Right lobe of liver (tissue), 6 donors: ENCODE measurements at places on chromosomes 4 and X.
A peak's percentile ranks its signal among the peaks of the same experiment; 100 is the strongest.

GRCh38 chr4:176575141-176575730 is 217.5 kb downstream of the VEGFC start:
- DNase-seq = no peak

DNA sequence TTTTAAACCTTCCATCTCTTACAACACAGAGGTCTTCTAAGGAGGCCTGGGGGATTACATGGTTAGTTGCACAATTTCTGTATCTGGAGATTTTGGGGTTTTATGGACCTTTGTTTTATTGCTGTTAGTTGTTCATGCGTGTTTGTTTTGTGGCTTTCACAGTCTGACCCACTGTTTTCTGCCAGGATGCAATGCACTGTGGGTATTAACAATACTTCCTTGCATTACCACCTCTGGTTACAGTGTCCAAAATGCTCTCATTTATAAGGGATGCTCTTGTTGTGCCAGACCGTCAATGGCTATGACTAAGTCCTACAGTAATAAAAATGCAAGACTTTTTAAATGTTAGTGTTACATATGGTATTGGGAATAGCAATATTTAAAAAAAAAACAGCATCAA is 730.2 kb downstream of the KCTD8 start:
- no peak for DNase-seq

DNA sequence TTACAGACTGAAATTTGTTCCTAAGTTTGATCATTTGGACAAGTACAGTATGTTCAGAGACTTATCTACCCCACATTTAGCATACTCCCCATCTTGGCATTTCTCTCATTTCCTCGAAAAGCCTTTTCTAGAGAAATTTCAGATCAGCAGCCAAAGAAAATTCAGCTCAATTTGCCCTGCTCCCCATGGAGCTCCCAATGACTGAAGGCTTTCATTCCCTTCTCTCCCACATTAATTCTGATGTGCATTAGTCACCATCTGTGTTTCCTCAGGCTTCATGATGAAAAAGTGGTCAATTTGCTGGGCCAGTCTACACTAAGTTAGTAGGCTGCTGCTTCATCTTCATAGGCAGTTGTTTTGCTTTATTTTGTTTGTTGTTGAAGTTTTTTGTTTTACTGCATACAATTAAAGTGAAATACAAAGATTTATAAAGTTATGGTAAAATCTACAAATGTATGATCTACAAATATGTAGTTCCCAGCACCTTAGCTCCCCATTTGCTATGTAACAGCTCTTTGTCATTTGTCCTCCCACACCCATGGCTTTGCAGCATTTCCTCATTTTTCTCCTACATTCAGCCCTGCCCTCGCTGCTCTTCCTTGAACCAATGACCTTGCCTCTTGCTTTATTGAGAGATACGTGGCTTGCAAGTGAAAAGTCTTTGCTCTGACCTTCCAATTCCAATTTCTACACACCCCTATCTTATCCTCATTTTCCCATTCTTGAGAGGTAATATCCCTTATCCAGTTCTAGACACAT is 193.9 kb downstream of the ANAPC10 start:
- no peak for DNase-seq

DNA sequence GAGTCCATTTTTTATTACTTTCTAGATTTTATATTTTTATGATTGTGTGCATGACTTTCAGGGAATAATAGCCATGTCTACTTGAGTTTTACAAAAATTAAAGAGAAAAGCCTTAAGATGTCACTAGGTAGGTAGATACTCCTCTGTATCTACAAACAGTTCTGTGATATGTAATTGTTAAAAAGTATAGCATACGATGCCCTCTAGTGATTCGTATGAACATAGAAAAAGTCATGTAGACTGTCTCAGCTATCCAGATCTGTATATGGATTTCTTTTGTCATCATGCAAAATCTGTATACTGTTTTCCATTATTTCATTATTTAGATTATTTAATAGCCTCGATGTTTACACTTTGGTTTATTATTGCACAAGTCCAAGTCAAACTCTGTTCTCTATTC is 856.6 kb downstream of the CENPC start:
- no peak for DNase-seq

- no peak for DNase-seq
These were observed 160.3 kb downstream of the CFAP299 start for GRCh38 chr4:80495865-80496264.

GRCh38 chr4:149211876-149212275 is 603.8 kb downstream of the IQCM start:
- no peak for DNase-seq

GRCh38 chr4:176945334-176945733 is 152.6 kb upstream of the VEGFC start:
- DNase-seq = no peak

GRCh38 chr4:16897991-16898827 is at the start of gene LDB2:
Gene LDB2, minus strand, starts transcription at chr4:16898645.
- peak; percentile 72 for DNase-seq

DNA sequence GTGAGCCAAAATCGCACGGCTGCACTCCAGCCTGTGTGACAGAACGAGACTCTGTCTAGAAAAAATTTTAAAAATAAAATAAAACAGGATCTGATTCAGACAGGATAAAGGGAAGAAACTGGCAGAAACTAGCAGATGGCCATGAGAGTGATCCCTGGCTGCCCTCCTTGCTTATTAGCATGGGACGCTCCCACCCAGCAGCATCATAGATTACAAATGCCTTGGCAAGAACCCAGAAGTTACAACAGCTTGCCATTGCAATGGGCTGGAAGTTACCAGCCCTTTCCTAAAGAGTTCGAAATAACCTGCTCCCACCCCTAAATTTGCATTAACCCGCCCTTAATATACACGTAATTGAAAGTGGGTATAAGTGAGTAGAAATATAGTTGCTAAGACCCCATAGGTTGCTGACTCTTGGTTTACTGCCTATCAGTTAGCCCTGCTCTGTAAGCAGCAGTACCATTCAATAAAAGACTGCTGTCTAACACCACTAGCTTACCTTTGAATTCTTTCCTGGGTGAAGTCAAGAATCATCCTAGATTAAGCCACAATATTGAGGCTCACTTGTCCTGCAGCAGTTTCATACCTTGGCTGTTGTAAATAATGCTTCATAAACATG is 9.1 kb upstream of the XAGE2 start:
- no peak for DNase-seq

GRCh38 chr4:56118055-56118454 is 169.3 kb downstream of the CEP135 start:
- no peak for DNase-seq

- no peak for DNase-seq
These were observed 301.8 kb upstream of the CTSO start for GRCh38 chr4:156255230-156256007.

GRCh38 chrX:41561045-41561444 is 113.9 kb downstream of the NYX start:
- no peak for DNase-seq

DNA sequence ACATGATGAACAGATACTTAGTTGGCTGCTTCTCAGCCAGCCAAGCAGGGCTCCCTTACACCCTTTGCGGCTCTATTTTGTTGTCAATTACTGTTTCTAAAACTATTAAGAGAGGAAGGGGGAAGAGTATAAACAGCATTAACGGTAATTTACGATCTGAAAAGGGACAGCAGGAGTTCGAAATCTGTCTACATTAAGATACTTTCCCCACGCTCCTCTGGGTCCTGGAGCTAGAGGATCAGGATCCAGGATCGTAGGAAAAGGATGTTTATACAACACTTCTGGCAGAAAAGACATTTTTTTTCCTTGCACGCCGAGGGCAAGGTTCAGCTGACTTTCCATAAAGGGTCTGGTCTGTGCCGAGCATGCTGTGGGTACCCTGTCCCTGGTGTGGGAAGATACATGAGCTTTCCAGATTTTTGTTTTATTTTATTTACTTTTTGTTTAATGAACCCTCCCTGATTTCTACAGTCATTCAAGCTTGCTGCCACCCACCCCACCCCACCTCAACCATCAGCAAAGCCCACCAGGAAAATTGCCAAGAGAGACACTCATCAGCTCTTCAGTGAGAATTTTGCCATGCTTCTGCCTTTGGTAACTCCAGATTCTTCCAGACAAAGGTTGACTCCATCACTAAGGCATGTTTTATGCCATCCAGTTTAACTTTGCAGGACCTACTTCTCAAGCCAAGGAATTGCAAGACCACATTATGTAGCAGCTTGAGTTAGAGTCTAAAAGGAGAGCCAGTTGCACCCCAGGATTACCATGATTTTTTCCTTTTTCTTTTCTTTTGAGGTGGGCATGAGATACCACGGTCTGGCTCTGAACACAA is 188.1 kb downstream of the QDPR start:
- DNase-seq = no peak

GRCh38 chr4:99610605-99611175 is 36.1 kb downstream of the MTTP start:
- no peak for DNase-seq

DNA sequence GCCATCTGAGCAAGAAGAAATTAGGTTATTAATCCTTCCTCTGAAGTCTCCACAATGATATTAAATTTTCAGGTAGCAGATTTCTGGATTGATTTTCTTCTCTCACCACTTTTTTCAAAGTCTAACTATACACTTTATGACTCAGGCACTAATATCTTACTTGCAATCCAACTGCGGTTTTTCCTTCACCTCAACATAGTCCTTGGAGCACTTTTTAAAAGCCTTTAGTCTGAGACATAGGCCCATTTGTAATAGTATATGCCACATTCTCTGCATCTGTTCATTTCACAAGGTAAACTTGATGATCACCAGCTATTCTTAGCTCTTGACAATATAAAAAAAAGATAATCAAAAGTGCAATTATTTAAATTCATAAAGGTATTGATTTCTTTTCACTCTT is 55.9 kb upstream of the EDNRA start:
- DNase-seq = no peak

- no peak for DNase-seq
These were observed 32.2 kb downstream of the XG start for GRCh38 chrX:2784026-2784425.

- peak; percentile 26 for DNase-seq
These were observed 28.5 kb upstream of the FGF2 start for GRCh38 chr4:122798101-122798500.

GRCh38 chr4:72507167-72507566 is 61.9 kb downstream of the ADAMTS3 start:
- DNase-seq = no peak

GRCh38 chrX:45454290-45454689 is 253.6 kb upstream of the DIPK2B start:
- DNase-seq = no peak

DNA sequence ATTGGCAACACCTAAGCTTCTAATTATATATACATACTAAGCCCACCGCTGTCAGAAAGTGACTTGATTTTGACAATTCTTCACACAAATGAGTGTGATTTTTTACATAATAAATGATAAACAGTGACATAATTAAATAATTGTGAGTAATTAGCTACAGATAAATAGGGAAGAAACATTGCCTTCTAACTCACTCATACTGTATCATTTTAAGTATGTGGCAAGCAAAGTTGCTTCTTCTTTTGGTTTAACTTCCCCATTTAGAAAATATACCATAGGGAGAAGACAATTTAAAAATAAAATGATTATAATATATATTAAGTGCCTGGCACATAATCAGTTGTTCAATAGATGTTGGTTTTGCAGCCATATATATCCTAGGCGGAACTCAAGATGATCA is 644.2 kb downstream of the FSTL5 start:
- no peak for DNase-seq

GRCh38 chrX:149472625-149473024 is 32.5 kb downstream of the IDS start:
- no peak for DNase-seq

- DNase-seq = no peak
These were observed 129.3 kb downstream of the SHROOM3 start for GRCh38 chr4:76564123-76564915.

DNA sequence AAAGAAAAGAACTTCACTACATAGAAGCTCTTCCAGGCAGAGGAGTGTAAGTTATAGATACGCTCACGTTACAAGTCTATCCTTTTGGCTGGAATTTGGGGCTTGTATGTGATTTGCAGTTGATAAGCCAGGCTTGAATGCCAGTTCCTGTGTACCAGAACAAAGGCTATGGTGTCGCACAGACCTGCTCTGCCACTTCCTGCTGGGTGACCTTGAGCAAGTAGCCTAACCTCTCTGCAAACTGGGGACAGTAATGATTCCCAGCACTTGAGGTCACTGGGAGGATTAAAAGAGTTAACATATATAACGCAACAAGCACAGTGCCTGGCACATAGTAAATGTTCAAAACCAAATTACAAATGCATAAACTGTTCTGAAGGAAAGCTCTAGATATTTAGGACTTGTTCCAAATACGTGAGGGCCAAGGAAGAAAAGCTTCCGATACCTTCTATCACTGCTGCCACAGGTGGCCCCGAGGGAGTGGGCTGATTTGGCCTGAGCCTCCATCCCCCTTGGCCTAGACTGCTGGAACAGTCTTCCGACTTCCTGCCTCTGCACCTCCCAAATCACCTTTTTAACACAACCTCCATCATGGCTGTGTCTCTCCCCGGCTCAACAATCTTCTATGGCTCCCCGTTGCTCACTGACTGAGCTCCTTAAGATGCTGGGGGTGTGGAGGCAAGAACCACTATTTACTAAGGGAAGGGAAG is 1.3 kb upstream of the SOWAHD start:
- DNase-seq = no peak

DNA sequence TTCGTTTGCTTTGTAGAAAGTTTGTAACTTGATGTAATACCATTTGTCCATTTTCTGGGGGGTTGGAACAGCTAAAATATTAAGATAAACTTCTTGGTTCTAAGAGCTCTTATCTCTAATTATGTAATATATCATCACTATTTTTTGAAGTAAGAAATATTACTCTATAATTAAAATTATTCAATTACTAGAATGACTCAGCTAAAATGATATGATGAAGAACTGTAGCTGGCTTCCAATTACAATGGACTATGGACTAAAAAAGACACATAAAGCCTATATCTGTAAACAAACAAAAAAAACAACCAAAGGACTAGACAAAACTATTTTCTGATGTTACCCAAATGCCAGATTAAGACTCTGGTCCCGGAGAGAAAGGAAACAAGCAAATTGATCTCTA is 569.4 kb downstream of the PCDH18 start:
- no peak for DNase-seq
